NCI-H187 (cell line): ENCODE measurements at places on chromosomes 3 and 15.

DNA sequence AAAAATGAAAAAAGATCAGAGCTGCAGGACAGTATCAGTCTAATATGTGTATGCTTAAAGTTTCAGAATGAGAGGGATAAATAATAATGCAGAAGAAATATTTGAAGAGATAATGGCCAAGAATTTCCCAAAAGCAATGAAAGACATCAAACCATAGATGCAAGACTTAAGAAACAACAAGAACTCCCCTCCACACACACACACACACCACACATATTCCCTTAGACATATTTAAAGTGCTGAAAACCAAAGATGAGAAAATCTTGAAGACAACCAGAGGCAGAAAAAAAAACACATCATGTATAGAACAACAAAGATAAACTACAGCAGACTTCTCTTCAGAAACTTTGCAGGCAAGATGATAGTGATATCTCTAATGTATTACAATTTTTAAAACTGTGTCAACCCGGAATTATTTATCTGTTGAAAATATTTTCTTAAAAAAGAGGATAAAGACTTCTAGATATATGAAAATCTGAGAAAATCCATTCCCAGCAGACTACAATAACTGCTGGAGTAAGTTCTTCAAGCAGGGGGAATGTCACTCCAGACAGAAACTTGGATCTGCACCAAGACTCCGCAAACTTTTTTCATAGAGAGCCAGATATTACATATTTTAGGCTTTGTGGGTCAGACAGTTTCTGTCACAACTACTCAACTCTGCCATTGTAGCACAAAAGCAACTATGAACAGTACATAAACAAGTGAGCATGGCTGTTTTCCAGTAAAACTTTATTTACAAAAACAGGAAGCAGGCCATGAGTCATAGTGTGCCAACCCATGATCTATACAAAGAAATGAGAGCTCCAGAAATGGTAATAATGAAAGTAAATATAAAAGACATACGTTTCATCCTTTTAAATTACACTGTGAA lies 223.4 kb upstream of the CGNL1 start:
- no peak for DNase-seq

- DNase-seq = no peak
Observed at GRCh38 chr3:61733876-61734275, 172.5 kb downstream of the PTPRG start.

- no peak for DNase-seq
Observed at GRCh38 chr15:63051156-63052066, 8.9 kb downstream of the TPM1 start.

- no peak for DNase-seq
Observed at GRCh38 chr3:8224941-8225340, 276.7 kb upstream of the LMCD1 start.

GRCh38 chr3:14569474-14570000 lies 29.4 kb upstream of the GRIP2 start:
- DNase-seq = no peak

DNA sequence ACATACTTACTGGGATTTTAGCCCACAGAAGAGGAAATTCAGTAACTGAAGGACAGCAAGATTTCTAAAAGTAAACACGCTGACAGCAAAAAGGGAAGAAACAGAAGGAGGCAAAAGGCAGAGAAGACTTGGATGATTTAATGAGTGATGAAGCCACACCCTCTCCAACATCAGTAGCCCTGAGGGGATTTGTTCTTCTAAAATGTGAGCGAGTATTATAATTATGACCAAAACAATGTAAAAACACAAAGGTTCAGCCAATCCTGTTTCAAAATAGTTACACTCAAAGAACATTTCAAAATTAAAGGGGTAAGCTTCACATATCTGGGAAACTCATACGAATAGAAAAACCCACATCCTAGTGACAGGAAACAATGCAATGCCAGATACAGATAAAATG lies 25.0 kb downstream of the MCCC1 start:
- no peak for DNase-seq

GRCh38 chr3:154247806-154248415 lies 76.4 kb downstream of the DHX36 start:
- no peak for DNase-seq

DNA sequence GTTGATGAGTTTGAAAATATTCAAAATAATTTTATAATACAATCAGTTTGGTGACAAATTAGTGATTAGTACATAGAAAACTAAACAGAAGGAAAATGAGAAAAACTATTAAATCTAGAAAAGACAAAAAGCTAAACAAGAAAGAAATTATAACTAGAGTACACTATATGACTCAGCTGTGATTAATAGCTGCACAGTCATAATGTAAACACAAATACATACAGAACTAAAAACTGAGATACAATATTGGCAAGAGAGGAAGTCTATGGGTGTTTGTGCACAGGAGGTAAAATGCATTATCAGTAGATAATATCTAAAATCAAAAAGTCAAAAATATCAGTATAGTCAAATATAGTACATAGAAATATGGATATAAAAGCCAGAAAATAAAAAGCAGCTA lies 80.7 kb upstream of the PCSK6 start:
- no peak for DNase-seq

GRCh38 chr15:89693696-89694095 lies 3.1 kb downstream of the WDR93 start:
- DNase-seq = no peak

- DNase-seq = no peak
Observed at GRCh38 chr3:149421764-149422163, 44.3 kb upstream of the TM4SF1 start.

DNA sequence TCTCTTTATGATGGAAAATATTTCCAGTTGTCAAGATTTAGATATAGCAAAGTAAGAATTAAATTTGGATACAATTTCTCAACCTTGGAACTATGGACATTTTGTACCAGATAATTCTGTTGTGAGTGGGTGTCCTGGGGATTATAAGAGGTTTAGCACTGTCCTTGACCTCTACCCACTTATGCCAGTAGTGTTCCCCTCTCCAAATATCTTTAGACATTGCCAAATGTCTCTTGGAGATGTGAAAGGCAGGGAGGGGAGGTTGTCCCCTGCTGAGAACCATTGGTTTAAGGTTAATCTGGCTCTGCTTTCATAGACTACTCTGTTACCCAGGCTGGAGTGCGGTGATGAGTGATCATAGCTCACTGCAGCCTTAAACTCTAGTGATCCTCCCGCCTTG lies at the start of gene EBLN2:
EBLN2 (plus strand) TSS at position 244 of the 400 bp plus-strand sequence. CDS start 423 bp downstream, outside the sequence.
- no peak for DNase-seq

DNA sequence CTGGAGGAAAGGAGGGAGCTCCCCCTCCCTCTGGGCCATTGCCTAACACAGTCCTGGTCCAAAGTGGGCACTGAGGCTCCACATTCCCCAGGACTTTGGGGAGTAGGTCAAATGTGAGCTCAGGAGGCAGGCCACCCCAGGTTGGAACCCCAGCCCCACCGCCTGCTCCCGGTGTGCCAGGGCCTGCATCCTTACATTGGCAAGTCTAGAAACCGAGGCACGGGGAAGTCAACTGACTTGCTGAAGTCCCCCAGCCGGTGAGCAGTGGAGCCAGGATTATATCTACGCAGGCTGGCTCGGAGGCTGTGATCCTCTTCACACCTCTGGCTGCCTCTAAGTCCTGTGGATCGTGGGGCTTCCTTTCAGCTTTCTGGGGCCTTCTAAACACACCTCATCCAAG lies 48.7 kb downstream of the RHCG start:
- no peak for DNase-seq
